Inflammatory macrophage treated with lipopolysaccharide for 1 hour (primary cell): ENCODE measurements at places on chromosomes 4 and X.
A peak's percentile ranks its signal among the peaks of the same experiment; 100 is the strongest.

DNA sequence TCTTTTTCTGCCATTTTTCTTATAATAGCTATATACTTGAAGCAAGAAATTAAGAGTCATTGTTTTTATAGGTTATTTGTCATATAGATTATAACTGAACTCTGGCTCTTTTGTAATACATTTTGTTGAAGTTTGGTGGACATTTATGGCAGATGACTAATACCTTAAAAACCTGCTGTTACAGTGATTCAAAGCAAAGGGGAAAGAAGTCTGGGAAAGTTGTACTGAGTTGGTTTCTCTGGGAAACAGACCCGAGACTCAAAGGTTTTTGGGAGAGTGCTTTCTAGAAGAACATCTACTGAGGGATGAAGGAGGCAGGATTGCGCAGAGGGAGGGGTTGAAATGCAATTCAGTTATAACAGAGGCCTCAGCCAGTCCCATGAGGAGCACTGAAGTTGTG is 35.9 kb downstream of the NAP1L5 start:
- DNase-seq = no peak

DNA sequence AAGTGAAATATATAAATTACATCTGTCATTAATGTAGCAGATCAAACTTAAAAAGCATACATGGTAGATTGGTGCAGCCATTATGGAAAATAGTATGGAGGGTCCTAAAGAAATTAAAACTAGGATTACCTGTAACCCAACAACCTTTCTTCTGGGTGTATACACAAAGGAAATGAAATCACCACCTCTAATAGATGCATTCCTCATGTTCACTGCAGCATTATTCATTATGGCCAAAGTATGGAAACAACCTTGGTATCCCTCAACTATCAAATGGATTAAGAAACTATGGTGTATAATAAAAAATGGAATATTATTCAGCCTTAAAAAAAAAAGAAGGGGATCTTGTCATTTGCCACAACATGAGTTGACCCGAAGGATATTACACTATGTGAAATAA is 13.7 kb downstream of the WDFY3 start:
- DNase-seq = no peak

DNA sequence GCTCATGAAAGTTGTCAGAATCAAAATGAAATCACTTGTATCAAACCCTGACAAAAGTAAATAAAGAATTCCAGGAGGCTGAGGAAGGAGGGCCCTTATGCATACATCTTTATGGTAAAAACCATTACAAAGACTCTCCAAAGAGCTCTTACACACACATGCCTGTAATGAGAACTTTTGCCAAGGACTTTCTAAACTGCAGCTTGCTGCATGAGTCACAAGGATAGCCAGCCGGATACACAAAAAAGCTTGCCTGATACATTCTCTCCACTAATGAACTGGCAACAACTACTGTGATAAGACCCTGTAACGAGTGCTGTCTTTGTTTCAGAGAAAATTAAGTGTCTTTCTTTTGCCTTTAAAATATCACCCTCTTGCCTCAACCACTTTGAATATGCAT is 618.1 kb downstream of the PPP4R3C start:
- no peak for DNase-seq

DNA sequence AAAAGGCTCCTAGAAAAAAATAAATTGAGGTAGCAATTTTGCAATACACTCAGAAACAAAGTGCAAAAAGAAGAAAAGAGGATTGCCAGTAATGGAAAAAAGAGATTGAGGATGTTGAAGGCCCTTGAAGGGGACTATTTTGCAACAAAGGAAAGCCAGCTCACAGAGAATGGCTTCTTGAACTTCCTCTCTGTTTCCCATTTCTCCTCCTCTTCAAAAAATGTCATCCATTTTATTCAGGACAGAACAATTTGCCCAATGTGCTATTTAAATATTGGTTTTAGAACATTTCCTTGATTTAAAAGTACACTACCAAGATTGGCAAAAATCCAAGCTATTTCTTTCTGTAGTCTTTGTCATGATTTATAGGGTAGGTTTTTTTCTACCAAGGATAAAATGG is 60.2 kb downstream of the GASK1B start:
- peak; percentile 66 for DNase-seq

DNA sequence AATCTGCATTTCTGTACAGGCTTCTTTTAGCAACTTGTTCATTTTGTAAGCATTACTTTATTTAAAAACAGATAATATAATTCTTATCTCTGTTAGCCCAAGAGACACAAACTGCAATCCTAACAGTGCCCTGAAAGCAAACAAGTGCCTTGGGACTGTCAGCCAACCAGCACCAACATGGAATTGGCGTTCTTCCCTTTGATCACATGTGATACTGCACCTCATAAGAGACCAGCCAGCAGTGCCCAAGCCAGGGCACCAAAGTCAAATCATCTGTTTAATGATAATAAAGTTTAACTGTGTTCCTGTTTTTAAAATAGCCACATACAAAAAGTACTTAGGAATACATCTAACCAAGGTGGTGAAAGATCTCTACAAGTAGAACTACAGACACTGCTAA is 223.2 kb downstream of the PRDM5 start:
- DNase-seq = no peak

- DNase-seq = no peak
These were observed 3.6 kb downstream of the IL9R start for GRCh38 chrX:156001001-156001666.

GRCh38 chr4:83606898-83607297 is 71.0 kb downstream of the GPAT3 start:
- DNase-seq = no peak

GRCh38 chr4:7651461-7651921 is 216.8 kb upstream of the PSAPL1 start:
- DNase-seq = no peak

- DNase-seq = no peak
These were observed 143.1 kb downstream of the C4orf33 start for GRCh38 chr4:129239088-129239487.

DNA sequence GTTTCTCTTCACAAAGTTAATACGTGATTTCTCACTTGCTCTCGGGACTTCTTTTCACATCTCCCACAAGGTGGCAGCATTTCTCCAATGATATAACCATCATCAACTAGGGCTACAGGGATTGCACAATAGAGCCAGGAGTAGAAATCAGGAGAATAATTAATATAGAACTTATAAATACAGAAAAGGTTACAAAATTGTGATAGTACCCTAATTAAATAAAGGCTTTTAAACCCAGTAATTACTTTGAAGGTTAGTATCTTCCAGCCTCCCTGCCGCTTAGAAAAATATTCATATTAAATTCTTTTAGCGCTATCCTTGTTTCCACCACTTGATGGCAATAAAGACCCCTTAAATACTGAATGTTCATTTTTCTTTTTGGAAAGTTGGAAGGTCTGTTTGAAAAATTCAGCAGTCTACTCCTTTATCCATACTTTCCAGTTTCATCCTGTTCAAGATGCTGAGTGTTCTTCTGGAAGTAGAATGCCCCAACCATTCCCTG is 65.8 kb downstream of the RASGEF1B start:
- DNase-seq = peak; percentile 72

- DNase-seq = no peak
These were observed 5.8 kb downstream of the AFAP1 start for GRCh38 chr4:7933651-7934510.

DNA sequence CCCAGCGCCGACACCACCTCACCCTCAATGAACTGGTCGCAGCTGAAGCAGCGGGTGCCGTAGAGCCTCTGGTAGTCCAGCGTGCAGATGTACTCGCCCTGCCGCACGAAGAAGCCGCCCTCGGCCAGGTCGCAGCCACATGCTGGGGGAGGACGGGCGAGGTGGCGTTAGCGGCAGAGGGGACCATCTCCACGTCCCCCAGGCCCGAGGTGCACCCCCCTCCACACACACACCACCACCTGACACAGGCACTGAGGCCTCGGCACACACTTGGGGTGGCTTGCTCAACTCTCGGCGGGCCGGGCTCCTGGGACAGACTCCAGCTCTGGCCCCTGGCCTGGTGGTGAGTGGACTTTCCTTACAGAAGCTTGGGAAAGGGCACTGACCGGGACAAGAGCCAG is 61.5 kb downstream of the ABLIM2 start:
- DNase-seq = no peak

- DNase-seq = peak; percentile 24
These were observed 58.7 kb downstream of the METTL14 start for GRCh38 chr4:118743867-118744266.

DNA sequence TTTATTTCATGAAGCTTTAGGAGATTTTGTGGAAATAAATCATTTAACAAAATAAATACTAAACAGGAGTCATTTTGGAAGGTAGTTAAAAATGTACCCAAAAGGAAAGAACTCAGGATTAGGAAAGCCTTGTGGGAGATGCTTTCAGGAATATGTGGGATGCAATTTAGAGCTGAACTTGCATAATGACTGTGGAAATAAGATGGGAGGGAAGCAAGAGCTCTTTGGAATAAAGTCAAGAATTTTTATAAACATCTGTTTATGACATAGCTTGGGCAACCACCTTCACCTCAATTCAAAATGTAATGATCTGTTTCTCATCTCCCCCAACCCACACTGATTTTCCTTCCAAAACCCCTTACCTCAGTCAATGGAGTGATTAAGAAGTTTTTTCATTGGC is 623.8 kb downstream of the FAT4 start:
- no peak for DNase-seq

- peak; percentile 90 for DNase-seq
These were observed at the start of gene PACRGL for GRCh38 chr4:20700007-20700761. Gene PACRGL (plus strand): TSS chr4:20700458. CDS start chr4:20704482, 4,024 bp downstream.

GRCh38 chr4:178395798-178396197 is 953.6 kb upstream of the AGA start:
- no peak for DNase-seq

DNA sequence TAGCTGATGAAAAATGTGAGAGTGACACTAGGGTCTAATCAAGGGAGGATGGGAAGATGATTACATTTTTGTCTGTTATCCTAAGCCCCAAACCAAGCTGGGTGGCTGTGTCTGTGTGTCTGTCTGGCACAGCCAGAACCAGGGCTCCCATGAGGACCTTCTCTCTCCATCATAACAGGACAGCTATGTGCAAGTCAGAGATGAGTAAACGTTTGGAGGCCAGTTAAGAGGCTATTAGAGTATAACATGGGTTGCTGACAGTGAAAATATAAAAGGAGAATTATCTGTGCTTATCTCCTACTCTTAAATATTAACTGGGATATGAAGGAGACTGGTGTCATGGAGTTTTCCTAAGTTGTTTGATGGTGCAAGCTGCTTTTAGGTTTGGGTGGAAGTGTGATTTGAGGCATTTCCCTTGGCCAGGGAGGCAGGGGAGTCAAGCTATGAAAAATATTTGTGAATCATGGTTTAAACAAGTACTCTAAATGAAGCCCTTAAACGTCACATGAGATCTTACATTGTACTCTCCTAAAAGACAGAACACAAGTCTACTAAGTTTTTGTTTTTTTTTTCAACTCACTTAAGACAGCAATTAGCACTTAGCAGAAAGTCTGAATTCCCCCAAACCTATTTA is 156.2 kb downstream of the ENOX2 start:
- DNase-seq = no peak

- no peak for DNase-seq
These were observed 77.9 kb downstream of the TBL1X start for GRCh38 chrX:9542761-9543111.

DNA sequence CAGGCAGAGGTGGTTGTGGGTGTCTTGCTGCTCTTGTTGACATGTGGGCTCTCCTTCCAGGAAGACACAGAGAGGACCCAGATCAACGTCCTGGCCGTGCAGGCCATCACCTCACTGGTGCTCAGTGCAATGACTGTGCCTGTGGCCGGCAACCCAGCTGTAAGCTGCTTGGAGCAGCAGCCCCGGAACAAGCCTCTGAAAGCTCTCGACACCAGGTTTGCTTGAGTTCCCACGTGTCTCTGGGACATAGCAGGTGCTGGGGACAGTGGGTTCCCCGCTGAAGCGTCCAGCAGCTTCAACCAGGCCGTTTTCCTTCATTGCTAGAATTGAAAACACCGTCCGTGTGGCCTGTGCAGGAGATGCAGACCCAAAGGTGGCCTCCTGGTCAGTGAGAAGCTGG is 25.6 kb upstream of the MSANTD1 start:
- DNase-seq = no peak

GRCh38 chrX:53479301-53479700 is 45.1 kb upstream of the HSD17B10 start:
- DNase-seq = peak; percentile 4
